Naive B cell (primary cell): ENCODE measurements at places on chromosomes 3 and 15.

- no peak for DNase-seq
Observed at GRCh38 chr15:67161881-67162280, 92.6 kb downstream of the AAGAB start.

DNA sequence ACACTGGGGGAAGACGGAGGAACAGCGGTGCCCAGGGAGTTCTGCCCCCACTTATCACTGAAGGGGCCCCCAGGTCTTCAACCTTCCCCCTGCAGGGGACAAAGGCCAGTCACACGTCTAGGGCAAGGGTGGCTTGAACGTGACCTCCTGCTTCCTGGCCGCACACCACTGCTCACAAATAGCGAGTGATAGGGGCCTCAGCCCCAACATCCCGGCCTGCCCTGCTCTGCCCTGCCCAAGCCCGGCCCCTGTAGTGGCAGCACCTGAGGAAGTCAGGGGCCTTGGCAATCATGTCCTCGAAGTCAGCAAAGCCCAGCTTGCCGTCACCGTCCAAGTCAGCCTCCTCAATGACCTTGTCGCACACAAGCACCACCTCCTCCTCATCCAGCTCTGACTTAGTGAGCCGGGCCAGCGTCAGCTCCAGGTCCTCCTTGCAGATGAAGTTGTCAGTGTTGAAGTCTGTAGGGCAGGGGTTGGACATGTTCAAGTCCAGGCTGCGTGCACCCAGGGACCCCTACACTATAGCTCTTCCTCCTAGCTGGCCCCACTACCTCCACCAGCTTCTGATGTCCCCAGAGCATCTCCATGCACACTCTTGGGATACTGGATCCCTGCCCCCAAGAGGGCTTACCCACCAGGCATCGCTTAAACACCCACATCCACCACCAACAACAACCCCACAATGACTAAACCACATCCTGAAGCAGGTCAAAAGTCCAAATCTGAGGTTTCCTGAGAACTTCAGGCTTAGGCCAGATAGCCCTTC lies 13.3 kb downstream of the SH2D7 start:
- no peak for DNase-seq

DNA sequence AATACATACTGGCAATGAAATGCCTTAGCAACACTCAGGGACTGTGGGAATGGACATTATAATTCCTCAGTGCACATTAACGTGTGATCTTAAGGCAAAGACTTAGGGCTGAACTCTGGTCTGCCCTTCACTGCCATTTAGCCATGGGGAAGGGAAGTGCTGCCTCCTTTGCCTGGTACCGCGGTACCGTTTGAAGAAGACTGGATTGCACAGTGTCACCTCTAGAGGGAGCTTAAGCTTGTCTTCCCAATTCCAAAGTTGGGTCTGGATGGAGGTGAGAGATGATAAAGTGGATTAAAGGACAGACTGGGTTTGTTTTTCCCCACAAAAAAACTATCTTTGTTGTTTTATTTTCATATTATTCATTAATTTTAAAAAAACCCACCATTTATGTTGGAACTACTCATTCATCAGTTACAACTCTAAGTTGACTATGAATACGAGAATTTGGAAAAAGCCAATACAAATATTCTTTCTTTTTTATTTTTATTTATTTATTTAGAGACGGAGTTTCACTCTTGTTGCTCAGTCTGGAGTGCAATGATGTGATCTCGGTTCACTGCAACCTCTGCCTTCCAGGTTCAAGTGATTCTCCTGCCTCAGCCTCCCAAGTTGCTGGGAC lies 60.0 kb upstream of the SYN2 start:
- no peak for DNase-seq

DNA sequence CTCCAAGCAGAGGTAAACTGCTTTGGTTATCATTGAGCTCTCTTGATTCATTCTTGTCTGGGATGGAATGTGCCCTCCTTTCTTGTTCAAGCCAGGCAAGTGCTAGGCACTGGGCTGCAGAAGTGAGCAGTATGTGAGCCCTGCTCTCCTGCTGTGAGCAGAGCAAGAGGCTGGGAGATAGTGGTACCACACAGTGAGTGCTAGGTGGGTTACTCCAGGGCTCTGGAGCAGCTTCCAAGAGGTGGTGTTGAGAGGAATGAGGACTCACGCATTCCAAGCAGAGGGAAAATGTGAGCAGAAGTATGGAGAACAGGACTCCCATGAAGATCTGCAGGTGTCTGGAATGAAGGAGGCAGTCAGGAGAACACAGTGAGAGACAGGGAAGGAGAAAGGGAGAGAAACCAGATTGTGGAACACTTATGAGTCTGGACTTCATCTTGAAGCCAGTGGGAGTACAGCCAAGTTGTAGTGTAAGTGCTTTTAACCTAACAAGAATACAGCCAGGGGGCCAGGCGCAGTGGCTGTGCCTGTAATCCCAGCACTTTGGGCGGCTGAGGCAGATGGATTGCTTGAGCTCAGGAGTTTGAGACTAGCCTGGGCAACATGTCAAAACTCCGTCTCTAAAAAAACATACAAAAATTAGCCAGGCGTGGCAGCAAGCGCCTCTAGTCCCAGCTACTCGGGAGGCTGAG lies 199.9 kb upstream of the CTDSPL start:
- DNase-seq, result no peak

- no peak for DNase-seq
Observed at GRCh38 chr15:68618908-68619698, 40.3 kb downstream of the CORO2B start.

GRCh38 chr15:58409861-58410260 lies 21.9 kb upstream of the LIPC start:
- DNase-seq, result no peak

DNA sequence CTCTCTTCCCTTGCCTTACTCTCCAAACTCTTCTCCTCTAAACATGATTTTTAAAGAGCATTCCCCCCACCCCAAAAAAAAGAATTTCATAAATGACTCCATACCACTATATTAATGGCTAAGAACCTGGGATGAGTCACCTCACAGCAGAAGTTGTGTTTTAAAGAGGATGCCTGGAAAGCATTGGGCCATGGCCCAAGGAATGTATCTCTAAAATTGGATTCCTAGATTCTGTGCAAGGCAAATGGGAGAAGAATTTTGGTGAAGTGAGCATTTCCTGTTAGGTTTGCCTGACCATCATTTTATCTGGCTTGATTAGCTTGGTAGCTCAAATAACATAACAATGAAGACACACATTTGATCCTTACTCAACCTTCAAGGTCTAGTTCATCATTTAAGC lies 251.4 kb downstream of the NR1D2 start:
- no peak for DNase-seq

DNA sequence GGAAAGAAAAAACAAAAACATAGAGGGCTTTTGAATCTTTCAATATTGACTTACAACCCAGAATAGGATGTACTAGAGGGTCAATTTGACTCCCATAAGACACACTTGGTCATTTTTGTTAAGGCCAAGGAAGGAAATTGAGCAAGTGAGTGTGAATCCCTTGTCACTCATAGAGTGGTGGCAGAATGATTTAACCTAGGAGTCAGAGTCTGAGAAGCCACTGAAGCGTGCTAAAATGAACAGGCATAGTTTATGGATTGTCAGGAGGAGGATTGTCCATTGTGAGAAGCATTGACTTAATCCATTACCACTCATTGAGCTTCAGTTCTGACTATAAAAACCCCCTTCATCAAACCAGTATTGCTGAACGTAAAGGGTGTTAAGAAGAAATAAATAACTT lies 8.2 kb upstream of the GCSAM start:
- DNase-seq, result no peak

GRCh38 chr15:65532738-65533051 lies 2.4 kb downstream of the HACD3 start:
- DNase-seq, result no peak

DNA sequence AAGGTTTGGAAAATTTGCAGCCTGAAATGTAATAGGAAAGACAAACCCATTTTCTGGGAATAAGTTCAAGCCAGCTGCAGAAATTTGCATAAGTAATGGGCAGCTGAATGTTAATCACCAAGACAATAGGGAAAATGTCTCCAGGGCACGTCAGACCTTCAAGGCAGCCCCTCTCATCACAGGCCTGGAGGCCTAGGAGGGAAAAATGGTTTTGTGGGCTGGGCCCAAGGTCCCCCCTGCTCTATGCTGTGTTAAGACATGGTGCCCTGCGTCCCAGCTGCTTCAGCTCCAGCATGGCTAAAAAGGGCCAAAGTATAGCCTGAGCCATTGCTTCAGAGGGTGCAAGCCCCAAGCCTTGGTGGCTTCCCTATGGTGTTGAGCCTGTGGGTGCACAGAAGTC lies 164.7 kb upstream of the TSPAN3 start:
- no peak for DNase-seq
